ENCODE measurements at places on chromosomes 5 and 9. TPM values are rescaled to one million over a fixed set of nuclear protein-coding genes. Genes with fewer than 3 reads are reported as not detected.

Gene CD14
- total RNA-seq = 0.96 TPM

Gene IFNA13
- total RNA-seq = not detected

Gene HMHB1
- not detected for total RNA-seq

Gene GDF9
- total RNA-seq = 0.12 TPM

Gene PCDHA5
- total RNA-seq = not detected

Gene TMEM203
- 39.1 TPM for total RNA-seq

Gene NR6A1
- 1.4 TPM for total RNA-seq

Gene SLC34A3
- not detected for total RNA-seq

Gene ZFP37
- 6.0 TPM for total RNA-seq

Gene SPATA31E1
- not detected for total RNA-seq

Gene OR13D1
- not detected for total RNA-seq

- no peak for DNase-seq
Observed at GRCh38 chr5:171351536-171352073, 36.0 kb upstream of the NPM1 start.

GRCh38 chr5:154418344-154418820 is 27.4 kb upstream of the SAP30L start:
- no peak for DNase-seq

DNA sequence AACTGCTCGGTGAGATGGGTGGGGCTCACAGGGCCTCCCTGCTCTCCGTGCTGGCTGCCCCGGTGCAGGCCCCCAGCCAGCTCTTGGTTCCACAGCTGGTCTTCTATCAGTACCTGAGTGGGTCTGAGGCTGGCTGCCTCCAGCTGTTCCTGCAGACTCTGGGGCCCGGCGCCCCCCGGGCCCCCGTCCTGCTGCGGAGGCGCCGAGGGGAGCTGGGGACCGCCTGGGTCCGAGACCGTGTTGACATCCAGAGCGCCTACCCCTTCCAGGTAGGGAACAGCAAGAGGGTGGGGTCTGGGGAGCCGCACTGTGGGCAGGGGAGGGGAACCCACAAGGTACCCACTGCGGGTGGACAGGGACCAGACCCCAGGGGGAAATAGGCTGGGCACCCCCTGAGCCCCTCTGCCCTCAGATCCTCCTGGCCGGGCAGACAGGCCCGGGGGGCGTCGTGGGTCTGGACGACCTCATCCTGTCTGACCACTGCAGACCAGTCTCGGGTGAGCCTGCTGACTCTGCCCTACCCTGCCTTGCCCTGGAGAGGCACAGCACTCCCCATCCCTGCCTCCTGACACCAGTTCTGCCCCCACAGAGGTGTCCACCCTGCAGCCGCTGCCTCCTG is 2.8 kb downstream of the MAMDC4 start:
- no peak for DNase-seq

DNA sequence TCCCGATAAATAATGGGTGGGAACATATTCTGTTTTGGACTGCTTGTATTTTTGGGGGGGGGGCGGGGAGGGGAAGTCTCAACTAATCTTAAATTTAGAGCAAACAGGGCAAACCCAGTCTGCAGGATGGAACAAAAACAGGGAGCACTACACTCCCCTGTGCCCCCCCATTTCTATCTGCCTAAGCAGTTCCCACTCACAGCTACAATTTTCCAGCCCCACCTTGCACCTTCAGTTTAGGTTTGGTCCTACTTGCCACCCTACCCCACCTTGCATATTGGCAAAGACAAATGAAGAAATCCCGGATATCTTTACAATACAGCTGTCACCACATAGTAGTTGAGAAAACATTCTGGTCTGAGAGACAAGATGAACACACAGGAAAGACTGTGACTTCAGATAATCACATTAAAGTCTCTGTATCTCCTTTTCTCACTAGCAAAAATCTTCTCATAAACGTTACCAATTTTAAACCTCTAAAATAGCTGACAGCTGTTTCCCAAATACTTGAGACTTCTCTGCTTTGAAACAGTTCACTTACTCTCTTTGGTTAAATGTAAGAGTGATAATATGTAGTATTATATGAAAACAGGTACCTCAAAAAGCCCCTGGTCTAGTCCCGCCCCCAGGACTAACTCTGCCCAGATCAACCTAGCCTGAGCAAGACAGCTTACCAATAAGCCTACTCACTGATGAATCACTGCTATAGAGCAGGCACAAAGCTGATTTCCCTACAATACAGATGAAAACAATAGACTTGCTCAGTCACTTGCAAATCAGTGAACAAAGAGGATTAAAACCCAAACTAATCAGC is 5.2 kb upstream of the RAPGEF6 start:
- DNase-seq = no peak

DNA sequence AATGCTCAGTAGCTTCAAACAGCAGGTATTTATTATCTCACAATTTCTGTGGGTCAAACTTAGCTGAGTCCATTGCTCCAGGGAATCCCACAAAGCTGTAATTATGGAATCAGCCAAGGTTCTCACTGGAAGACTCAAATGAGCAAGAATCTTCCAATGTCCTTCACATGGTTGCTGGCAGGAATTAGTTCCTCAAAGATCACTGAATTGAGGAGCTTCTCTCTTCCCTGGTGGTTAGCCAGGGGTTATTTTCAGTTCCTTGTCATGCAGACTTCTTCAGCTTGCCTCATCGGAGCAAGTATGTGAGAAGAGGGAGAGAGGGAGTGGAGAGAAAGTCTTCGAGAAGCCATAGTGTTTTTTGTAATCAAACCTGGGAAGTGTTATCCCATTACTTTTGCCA is 2331.9 kb downstream of the MAT2B start:
- no peak for DNase-seq

- peak; percentile 10 for DNase-seq
Observed at GRCh38 chr5:64637837-64638443, 52.4 kb upstream of the SHISAL2B start.

- DNase-seq = no peak
Observed at GRCh38 chr5:168612123-168612522, 33.0 kb upstream of the PANK3 start.

- DNase-seq = no peak
Observed at GRCh38 chr5:10077791-10078545, 171.7 kb downstream of the ATPSCKMT start.

DNA sequence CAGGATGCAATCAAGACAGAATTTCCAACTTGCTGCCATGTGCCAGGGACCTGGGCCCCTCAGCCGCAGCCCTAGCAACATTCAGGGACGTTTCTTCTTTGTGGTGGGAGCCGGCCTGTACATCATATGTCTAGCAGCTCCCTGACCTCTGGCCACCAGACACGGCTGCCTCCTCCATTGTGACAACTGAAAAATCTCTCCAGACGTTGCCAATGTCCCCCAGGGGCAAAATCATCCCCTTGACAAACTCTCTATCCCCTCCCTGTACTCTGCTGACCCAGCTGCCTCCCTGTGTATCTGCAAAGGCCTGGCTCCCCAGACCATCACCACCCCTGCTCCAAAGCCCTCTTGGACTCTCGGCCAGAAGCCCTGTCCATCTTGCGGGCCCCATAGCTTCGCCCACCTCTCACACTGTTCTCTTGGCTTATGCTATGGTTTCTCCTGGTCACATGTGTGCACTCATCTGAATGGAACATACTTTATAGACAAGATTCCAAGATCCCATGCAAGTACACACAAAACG is 40.8 kb downstream of the BICD2 start:
- DNase-seq = no peak

DNA sequence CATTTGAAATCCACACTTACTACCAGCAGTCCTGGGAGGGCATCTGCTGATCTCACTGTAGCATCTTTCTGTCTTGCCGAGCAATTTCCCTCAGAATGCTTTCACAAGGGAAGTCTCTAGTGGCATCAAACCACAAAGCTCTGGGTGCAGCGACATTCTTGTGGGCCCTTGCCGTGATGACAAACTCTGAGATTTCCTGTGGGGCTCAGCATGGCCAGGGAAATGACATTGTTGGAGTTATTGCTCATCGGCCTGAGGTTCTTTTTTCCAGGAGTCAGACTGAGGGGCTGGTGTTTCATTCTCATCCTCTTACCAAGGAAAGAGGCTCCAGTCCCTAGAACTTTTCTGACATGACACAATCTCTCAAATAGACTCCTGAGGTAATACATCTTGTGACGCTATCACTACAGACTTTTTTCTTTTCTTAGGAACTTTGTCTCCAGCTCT is 51.4 kb downstream of the PFDN1 start:
- DNase-seq = peak; percentile 97

DNA sequence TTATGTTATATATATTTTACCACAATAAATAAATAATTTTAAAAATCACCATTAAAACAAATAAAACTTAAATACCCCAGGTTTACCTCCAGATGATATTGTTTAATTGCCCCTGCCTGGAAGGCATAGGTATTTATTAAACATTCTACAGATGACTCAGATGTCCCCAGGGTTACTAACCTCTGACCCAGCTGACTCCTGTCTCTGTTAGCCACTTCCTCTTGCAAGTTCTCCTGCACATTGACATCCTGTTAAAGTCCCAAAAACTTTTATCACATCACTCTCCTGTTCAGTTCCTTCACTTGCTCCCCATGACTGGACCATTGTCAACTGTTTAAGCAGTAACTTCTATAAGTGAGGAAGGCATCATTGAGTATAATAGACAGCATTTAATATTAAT is 37.0 kb upstream of the RAB3C start:
- DNase-seq = peak; percentile 4

- DNase-seq = peak; percentile 57
Observed at GRCh38 chr5:139181835-139182452, 16.2 kb downstream of the SIL1 start.

DNA sequence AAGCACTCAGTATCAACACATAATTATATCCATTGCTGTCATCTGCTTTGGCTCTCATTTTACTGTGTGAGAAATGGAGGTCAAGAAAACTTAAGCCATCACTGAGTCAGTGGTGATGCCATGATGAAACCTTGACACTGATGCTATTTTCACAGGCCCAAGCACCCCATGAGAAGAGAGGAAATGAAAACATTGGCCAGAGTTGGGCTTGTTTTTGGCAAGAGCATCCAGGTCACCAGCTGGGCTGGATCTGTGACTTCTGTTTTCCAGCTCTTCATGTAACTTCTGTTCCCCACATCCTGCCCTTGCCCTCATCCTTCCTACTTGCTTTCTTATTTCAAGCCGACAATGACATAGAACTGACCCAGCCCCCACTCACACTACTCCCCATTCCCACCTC is 10.0 kb downstream of the LCP2 start:
- DNase-seq = no peak

DNA sequence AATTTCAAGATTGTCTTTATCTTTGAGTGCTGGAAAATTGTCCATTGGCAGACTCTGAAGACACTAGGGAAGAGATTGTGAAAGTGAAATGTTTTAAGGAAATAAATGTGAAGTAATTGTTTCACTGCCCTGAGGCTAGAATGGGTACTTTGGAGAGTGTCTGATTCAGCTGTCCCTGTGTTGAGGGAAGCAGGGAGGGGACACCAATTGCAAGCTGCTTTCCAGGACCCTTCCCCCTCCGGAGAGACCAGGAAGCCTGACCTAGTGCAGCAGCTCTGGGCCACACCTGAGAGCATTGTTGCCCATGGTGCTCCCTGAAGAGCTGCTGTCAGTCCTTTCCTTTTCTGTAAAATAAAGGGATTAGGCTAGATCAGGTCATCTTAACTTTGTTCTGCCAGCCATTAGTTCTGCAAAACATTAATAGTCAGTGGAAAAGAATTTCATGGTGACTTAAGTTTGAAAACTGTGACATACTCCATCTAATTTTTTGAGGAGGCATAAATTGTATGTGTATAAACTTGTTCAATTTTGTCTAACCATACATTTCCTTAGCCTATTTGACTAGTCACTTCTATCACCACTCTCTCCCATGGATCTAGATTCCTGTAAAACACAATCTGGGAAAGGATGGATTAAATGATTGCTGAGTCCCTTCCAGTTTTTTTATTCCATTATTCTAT is 18.8 kb downstream of the MAP1B start:
- peak; percentile 66 for DNase-seq

GRCh38 chr5:111472579-111472978 is 39.8 kb downstream of the STARD4 start:
- DNase-seq = no peak

DNA sequence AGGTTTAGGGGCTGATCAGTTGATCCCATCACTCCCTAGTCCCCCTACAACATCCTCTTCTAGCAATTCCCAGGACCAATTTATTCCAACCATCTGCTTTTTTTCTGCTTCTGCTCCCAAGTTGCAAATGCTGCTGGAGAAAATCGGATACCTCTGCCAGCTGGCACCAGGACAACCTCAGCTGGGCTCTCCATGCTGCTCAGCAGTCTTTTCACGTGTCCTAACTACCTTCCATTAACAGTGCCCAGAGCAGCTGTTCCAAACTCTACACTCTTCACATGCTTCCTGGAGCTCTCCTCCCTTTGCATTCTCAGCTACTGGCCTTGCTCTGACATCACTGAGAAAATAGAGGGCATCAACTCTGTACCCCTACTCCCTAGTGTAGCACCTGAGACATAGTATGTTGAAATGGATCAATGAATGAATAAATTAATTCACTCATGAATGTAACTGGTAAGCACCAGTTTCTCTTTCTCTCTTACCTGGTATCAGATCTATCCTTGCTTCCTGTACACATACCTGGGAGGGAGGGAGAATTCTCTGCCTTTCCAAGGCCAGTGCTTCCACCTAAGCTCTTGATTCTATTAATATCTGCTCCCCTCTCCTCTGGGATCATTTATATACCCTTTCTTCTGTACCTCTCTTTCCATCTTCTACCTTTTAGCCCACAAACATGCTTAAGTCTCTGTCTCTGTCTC is 191.0 kb downstream of the RAB3C start:
- peak; percentile 0 for DNase-seq

DNA sequence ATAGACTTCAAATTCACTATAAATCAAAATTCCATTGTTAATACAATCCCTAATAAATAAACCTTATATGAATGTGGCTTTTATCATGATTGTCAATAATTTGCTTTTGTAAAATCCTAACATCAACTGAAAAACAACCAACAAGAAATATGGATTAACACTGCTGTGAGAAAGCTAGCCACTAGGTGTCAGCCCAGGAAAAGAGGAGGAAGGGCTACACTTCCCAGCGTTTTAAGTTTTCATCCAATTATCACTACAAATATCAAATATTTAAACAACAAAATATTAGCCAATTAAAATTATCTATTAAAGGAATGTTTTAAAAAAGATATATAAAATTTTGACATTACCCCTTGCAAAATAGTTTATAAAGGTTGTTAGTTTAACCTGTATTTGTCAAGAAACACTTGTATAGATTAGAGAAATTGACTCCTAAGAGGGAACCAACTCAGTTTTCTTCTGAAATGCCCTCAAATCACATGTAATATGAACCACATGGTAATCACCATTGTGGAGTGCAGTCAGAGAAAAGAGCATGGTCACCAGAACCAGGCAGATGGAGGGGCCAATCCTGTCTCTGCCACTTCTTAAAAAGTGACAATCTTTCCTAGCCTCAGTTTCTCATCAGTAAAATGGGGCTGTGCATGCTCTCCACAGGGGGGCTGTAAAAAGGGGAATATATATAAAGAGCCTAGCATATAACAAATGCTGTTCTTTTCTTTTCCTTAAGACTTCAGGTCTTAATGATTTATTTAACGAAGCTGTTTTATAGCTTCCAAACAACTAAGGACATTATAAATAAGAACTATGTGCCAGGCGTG is 188.2 kb downstream of the CRB2 start:
- peak; percentile 14 for DNase-seq

DNA sequence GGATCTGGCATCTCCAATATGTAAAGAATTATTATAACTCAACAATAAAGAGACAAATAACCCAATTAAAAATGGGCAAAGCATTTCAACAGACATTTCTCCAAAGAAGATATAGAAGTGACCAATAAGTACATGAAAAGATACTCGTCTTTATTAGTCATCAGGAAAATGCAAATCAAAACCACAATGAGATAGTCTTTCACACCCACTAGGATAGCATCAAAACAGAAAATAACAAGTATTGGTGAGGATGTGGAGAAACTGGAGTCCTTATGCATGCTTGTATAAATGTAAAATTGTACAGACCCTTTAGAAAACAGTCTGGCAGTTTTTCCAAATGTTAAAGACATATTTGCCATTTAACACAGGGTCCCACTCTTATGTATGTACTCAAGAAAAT is 39.1 kb upstream of the ITGA1 start:
- DNase-seq = peak; percentile 28
